Left colon (tissue), 2 donors: ENCODE measurements at places on chromosomes 4 and X. TPM values are rescaled to one million over a fixed set of nuclear protein-coding genes. Genes with fewer than 3 reads are reported as not detected.

SPOCK3 gene
- total RNA-seq, result 0.47 TPM

NXF2B gene
- not detected for total RNA-seq

MAGEC1 gene
- not detected for total RNA-seq

PDCL2 gene
- not detected for total RNA-seq

S100P gene
- 136 TPM for total RNA-seq

RPS6KA6 gene
- 11.6 TPM for total RNA-seq

NDUFC1 gene
- 82.1 TPM for total RNA-seq

LEF1 gene
- total RNA-seq, result 1.4 TPM

SH2D1A gene
- not detected for total RNA-seq

SPANXN2 gene
- not detected for total RNA-seq

CXCL11 gene
- total RNA-seq, result 0.36 TPM

AREG gene
- total RNA-seq, result 30.0 TPM

STPG2 gene
- 0.25 TPM for total RNA-seq

HSD17B11 gene
- total RNA-seq, result 253 TPM

C4orf54 gene
- not detected for total RNA-seq

CT45A2 gene
- total RNA-seq, result not detected

PIR gene
- total RNA-seq, result 7.9 TPM

ANTXR2 gene
- 135 TPM for total RNA-seq

FAT4 gene
- 6.1 TPM for total RNA-seq

EPHA5 gene
- 0.09 TPM for total RNA-seq

H2BW2 gene
- total RNA-seq, result not detected

TRMT44 gene
- total RNA-seq, result 14.3 TPM

GUCY1B1 gene
- total RNA-seq, result 6.9 TPM

RAI2 gene
- 3.5 TPM for total RNA-seq

BLTP1 gene
- total RNA-seq, result 89.5 TPM

LONRF3 gene
- 10.8 TPM for total RNA-seq

TMEM47 gene
- total RNA-seq, result 9.1 TPM

CDX4 gene
- total RNA-seq, result not detected

SMIM10L2A gene
- 0.59 TPM for total RNA-seq
